ENCODE measurements at places on chromosomes 2 and 18.

GRCh38 chr18:21331065-21331464 lies 89.0 kb downstream of the GREB1L start:
- no peak for DNase-seq

GRCh38 chr2:45909677-45910191 lies 258.3 kb downstream of the PRKCE start:
- DNase-seq = no peak

DNA sequence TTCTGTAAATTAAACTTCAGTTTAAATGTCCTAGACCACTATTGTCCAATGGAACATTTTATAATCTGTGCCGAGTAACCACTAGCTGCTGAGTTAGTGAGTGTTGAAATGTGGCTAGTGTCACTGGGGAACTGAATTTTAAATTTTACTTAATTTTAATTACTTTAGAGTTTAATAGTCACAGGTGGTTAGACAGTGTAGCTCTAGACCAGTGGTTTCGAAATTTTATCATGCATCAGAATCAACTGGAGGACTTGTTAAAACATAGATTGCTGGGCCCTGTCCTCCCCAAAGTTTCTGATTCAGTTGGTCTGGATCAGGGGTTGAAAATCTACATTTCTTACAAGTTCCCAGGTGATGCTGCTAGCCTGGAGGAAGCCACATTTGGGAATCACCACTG lies 110.4 kb downstream of the FMNL2 start:
- DNase-seq = no peak

- no peak for DNase-seq
Observed at GRCh38 chr2:128818704-128819491, 500.2 kb upstream of the HS6ST1 start.

GRCh38 chr2:201859949-201860348 lies 53.6 kb downstream of the CDK15 start:
- DNase-seq = no peak

DNA sequence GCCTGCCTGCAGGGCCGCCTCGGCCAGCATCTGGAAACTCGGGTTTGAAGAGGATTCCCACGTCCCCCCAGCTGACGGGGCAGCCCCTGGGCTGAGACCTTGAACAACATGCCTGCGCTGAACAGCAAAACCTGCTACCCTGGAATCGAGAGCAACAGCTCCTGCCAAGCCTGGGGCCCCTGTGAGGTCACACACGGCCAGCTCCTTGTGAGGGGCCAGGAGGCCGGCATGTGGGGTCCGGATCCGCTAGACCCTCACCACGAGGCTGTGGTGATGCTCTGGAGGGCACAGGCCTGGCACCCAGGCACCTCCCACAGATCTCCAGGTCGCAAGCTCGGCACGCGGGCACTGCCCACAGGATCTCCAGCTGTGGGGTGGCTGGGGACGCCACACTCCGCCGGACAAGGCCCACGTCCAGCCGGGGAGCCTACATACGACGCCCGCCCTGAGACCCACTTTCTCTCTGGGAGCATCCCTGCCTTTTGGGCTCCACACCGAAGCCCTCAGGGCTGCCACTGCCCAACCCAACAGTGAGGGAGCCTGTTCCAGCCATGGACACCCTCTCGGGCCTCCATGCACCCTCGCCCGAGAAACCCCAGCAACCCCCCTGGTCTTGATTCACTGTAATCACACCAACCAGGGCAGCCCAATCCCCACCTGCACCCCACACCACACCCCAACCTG lies 34.1 kb downstream of the SLC66A2 start:
- DNase-seq = no peak

GRCh38 chr2:158724803-158725381 lies 70.2 kb upstream of the DAPL1 start:
- no peak for DNase-seq

DNA sequence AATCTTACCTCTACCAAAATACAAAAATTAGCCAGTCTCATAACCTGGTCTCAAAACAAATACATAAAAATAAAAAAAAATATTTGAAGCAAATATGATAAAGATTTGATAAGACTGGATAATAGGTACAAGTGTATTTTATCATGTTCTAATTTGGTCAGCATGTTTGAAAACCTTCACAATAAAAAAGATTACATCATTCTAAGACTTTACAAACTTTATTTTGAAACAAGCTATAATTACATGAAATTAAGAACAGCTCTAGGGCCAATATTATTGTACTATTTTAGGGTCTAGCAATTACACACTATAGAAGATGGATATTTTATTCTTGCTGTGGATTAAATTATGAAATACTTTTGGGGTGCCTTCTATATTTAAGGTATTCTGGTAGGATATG lies 29.4 kb upstream of the MCM6 start:
- DNase-seq = no peak

DNA sequence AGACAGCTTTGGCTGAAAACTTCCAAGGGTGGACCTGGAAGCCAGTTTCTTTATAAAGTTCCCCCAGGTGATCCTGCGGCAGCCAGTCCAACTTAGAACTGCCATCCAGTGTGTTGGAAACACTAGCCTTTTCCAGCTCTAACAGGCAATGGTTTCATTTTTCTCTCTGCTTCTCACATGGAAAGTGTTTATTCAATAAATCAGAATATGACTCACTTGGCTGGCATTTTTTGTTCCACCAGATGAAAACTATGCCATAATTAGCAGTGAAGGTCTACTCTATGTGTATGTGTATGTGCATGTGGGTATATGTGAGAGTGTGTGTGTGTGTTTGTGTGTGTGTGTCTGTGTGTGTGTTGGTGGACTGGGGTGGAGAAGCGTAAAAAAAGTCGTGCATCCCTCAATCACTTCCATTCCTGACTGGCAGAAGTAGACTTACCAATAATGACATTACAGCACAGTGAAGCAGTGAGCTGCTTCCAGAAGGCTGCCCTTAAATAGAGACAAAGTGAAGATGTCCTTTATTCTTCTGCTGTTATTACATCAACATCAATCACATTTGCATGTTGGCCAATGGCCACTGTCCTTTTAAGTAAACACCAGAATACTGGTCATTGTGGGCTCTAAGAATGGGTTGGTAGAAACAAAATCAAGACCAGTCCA lies 90.9 kb upstream of the SETBP1 start:
- no peak for DNase-seq

Data from progenitor cell of endocrine pancreas (in vitro differentiated cells).